ENCODE measurements at places on chromosomes 3 and 15.

DNA sequence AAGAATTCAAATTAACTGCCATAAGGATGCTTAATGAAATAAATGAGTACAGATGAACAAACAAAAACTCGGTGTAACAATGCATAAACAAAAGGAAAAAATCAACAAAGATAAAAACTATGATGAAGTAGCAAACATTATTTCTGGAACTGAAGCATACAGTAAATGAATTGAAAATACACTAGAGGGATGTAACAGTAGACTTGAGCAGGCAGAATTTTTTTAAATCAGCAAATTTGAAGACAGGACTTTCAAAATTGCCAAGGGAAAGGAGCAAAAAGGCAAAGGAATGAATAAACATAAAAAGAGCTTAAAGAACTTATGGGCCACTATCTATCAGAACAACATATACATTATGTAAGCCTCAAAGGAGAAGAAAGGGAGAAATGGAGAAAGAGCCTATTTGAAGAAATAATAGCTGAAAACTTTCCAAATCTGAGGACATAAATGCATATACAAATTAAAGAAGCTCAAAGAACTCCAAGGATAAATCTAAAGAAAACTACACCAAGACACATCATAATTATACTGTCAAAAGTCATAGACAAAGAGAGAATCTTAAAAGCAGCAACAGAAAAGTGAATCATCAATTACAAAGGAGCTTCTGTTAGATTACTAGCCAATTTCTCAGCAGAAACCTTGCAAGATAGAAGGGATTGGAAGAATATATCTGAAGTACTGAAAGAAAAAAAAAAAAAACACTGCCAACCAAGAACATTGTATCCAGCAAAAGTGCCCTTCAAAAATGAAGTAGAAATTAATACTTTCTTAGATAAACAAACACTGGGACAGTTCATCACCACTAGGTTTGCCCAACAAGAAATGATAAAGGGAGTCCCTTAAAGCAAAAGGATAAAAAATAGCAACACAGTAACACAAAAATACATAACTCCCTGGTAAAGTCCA is 15.5 kb downstream of the TOP2B start:
- no peak for DNase-seq

DNA sequence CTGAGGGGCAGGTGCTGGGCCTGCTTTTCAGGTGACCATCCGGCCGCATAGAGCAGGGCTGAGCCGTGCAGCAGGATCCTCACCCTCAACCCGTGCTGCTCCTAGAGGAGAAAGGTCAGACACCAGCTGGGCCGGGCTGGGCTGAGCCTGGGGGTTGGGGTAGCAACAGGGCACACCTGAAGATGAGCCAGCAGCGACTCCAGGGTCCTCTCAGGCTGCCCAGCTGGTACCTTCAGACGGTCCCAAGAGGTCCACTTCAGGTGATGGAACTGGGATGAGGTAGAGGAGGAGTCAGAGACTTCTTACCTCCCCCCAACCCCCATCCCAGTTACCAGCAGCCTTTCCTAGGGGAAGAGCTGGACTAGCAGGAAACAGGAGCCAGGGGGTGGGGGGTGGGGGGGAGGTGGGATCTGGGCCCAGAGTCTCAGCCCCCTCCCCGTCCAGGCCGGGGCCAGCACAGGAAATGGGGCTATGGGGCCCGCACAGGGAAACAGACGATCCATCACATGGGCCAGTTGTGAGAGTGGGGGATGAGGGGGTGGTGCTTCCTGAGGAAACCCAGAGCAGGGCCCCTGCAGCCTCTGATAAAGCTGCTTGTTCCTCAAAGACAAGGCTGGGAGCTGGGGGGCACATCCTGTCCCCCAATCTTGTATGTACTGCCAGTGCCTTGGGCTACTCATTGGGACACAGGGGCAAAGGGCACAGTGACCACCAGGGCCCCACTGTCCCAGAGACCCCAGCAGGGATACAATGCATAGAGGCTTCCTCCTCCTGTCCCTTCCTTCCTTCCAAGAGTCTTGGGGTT is 3.0 kb downstream of the INKA1 start:
- DNase-seq: no peak

GRCh38 chr3:2727101-2727500 is 383.1 kb downstream of the IL5RA start:
- no peak for DNase-seq

DNA sequence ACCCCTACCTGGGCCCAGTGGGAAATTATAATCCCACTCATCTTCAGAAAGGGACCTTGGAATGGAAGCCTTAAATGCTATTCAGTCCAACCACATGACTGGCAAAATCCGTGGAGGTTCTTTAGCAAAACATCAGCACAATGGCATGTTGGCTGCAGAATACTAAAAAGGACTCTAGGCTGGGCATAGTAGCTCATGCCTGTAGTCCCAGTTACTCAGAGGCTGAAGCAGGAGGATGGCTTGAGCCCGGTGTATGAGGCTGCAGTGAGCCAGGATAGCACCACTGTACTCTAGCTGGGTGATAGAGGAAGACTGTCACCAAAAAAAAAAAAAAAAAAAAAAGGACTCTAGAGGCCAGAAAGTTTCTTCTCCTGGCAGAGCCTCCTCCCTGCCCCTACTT is 60.6 kb upstream of the RYK start:
- DNase-seq: no peak

DNA sequence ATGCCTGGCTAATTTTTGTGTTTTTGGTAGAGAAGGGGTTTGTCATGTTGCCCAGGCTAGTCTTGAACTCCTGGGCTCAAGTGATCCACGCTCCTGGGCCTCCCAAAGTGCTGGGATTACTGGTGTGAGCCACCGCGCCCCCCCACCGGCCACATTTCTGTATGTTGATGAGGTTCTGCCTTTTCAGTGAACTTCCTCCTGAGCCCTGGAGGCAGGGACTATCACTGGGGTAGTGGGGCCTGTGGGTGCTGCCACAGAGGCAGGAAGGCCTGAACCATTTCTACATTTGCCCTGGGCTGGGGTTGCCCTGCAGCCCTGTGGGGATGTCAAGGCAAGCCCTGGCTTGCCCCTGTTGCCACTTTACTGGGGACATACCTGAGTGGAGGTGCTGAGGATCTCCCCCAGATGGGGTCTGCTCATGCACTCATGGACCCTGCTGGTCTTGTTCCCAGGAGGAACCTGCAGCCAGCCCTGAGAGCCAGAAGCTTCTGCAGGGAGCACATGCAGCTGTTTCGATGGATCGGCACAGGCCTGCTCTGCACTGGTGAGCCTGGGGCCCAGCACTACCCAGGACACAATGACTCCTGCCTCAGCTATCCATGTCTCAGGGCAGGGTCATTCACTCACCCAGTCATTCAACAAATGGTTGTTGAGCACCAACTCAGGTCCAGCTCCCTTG is 5.7 kb downstream of the SLC28A1 start:
- no peak for DNase-seq

GRCh38 chr3:194058189-194058571 is 77.8 kb upstream of the HES1 start:
- no peak for DNase-seq

DNA sequence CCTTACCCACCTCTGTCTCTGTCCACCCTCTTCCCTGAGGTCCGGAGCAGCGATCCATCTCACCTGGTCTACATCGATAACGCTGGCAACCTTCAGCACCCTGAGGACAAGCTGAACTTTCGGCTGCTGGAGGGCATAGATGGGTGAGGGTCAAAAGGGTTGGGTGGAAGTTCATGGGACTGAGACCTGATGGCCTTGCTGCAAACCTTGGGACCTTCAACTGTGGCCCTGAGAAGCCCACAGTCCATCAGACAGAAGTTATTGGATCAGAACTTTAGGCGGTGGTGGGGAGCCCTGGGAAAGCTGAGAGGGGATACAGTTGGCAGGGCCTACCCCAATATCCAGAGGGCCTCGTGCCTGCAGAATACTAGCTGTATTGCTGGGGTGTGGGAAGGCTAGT is 50.5 kb downstream of the POMGNT2 start:
- DNase-seq: no peak

GRCh38 chr3:139718415-139718814 is 40.6 kb upstream of the NMNAT3 start:
- no peak for DNase-seq

DNA sequence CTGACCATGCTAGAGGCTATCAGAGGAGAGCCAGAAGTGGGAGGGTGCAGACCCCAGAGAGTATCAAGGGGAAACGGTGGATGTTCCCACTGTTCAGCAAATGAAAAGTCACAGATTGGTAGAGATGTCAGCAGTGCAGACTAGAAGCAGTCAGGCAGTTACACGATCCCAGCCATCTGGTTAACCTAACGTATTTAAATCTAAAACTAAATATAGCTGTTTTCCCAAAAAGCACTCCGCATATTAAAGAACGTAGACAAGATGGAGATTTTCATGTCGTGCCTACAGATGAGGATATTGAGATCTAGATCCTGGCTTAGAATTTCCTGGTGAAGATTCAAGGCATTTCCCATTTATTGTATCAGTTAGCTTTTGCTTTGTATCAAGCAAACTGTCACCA is 25.2 kb downstream of the PXYLP1 start:
- DNase-seq: no peak

- DNase-seq: no peak
These were observed 25.0 kb downstream of the MRPL3 start for GRCh38 chr3:131477813-131478212.

- DNase-seq: no peak
These were observed 8.5 kb upstream of the PHLDB2 start for GRCh38 chr3:111850537-111850936.

- DNase-seq: no peak
These were observed 15.5 kb downstream of the SLC25A26 start for GRCh38 chr3:66236281-66236680.

DNA sequence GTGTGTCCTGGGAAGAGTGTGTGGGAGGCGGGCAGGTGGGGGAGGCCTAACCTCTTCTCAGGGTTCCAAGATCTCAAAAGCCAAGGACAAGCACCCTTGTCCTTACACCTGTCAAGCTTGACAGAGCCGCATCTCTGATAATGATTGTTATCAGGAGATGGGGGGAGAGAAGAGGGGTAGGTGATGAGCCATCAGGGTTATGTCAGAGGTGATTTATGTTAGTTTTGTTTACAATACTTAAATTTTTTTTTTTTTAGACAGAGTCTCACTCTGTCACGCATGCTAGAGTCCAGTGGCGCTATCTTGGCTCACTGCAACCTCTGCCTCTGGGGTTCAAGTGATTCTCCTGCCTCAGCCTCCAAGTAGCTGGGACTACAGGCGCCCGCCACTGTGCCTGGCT is 7.4 kb upstream of the NCBP2 start:
- DNase-seq: no peak

GRCh38 chr3:49638445-49638844 is 35.7 kb upstream of the APEH start:
- DNase-seq: no peak

DNA sequence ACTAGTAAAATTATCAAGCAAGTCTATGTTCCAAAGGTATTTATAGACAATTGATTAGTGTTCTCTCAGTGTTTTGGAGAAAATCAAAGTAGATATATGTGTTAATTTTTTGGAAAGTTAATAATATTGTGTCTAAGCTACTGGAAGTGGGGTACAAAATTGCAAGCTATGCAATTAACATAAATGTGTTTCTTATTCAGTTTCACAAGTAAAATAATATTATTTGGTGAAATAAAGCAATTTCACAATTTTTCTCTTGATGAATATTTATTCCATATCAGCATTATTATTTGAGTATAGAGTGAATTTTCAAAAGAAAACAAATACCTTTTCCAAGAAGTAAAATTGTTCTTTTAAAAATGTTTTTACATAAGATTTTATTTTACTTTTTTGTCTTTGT is 1047.7 kb downstream of the TBL1XR1 start:
- no peak for DNase-seq

DNA sequence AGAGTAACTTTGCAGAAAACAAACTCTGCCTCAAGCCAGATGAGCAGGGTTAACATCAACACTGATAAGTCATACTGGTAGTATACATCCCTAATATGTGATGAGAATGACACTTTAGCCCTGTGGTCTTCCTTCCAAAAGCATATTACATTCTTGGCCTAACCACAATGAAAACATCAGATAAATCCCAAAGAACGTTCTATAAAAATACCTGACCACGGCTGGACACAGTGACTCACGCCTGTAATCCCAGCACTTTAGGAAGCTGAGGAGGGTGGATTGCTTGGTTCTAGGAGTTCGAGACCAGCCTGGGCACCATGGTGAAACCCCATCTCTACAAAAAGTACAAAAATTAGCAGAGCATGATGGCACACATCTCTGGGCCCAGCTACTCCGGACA is 4.7 kb downstream of the TMCC1 start:
- no peak for DNase-seq

GRCh38 chr15:64235552-64235951 is 72.7 kb upstream of the PPIB start:
- DNase-seq: no peak

GRCh38 chr3:71760140-71760539 is 6.5 kb downstream of the GPR27 start:
- DNase-seq: no peak

- DNase-seq: no peak
These were observed 369.6 kb downstream of the OTOL1 start for GRCh38 chr3:161866176-161866575.

DNA sequence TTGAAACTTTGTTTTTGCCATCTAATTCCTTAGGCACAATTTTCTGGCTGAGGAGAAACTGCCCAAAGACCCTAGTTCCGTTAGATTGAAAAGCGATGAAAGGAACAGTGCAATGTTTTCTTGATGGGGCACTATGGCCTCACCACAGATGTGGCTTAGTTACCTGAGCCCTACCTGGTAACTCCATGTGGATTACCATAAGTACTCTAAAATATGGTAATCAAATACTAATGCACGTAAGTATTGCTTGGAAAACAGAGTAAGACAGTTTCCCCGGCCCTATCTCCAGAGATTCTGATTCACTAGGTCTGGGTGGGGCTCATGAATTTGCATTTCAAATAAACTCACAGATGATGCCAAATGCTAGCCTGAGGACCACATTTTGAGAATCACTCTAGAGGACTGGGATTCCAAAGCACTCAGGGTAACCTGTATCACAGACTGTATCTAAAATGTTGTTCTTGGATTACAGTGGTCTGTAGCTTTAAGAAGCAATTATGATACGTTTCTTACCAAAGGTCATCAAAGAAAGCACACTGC is 806.3 kb downstream of the FHIT start:
- DNase-seq: no peak

DNA sequence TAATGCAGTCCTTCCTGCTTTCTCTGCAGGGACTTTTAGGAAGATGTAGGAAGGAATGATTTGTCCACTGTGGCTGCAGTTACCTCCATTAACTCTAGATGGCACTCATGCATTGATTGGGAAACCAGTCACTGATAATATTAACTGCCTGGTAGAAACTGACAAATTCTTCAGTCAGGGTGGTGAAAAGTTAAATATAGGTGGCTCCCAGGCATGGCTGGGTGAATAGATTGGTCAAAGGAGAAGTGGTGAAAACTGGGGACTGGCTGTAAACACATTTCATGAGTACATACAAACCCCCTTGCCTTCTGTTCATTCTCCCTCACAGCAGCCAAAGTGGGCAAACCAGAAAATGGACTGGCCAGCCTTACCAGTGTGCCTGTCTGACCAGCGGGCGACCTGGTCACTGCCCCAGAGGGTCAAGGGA is 333.4 kb downstream of the THSD4 start:
- no peak for DNase-seq

Data from T follicular helper cell (primary cell).